Left ventricle myocardium inferior (tissue), 1 donor: ENCODE measurements at places on chromosomes 7 and 10. TPM values are rescaled to one million over a fixed set of nuclear protein-coding genes. Genes with fewer than 3 reads are reported as not detected.

- no peak overlapping the region for H3K27ac ChIP-seq
- H3K4me3 ChIP-seq = no peak overlapping the region
- no peaks in the 10 kb centered on the region for H3K27me3 ChIP-seq
These were observed 37.6 kb downstream of the CYP2C8 start for GRCh38 chr10:95031656-95032055.

- no peak overlapping the region for H3K4me3 ChIP-seq
- H3K27me3 ChIP-seq = no peaks in the 10 kb centered on the region
- DNase-seq = no peak
- peaks cover 10% of the 10 kb centered on the region for H3K4me1 ChIP-seq
- no peak overlapping the region for H3K27ac ChIP-seq
These were observed 81.8 kb upstream of the ANKRD1 start for GRCh38 chr10:91002656-91003055.

The TBX20 gene
- total RNA-seq = 83.9 TPM

The AKR1D1 gene
- not detected for total RNA-seq
